Amygdala (tissue), 56 donors: ENCODE measurements at places on chromosomes 6 and 20.

DNA sequence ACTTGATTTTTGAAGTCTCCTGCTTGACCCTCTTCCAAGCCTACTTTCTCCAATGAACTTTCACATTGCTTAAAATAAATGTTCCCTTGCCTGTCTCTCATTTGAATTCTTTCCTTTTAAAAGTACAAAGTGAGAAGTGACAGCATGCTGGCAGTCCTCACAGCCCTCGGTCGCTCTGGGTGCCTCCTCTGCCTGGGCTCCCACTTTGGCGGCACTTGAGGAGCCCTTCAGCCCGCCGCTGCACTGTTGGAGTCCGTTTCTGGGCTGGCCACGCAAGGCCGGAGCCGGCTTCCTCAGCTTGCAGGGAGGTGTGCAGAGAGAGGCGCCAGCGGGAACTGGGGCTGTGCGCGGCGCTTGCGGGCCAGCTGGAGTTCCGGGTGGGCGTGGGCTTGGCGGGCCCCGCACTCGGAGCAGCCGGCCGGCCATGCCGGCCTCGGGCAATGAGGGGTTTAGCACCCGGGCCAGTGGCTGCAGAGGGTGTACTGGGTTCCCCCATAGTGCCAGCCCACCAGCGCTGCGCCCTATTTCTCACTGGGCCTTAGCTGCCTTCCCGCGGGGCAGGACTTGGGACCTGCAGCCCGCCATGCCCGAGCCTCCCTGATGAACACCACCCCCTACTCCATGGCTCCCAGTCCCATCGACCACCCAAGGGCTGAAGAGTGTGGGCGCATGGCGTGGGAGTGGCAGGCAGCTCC lies 31.9 kb downstream of the SERPINB6 start:
- no peak for DNase-seq

GRCh38 chr20:7926767-7927166 lies 13.5 kb downstream of the HAO1 start:
- no peak for DNase-seq

- no peak for DNase-seq
Measured at GRCh38 chr6:116933485-116933884, 56.4 kb downstream of the RFX6 start.

DNA sequence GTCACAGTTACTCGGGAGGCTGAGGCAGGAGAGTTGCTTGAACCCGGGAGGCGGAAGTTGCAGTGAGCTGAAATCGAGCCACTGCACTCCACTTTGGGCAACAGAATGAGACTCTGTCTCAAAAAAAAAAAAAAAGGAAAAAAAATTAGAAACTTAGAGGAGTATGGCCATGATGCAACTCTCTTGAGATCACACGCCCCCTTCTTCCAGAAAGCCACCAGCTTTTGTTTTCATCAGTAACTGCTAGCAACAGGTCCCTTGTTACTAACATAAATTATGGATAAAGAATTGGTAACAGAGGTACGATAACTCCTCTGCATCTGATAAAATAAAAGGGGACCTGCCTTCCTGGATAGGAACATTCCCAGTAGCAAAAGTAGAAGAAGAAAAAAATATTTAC lies 308.2 kb downstream of the CD83 start:
- no peak for DNase-seq

DNA sequence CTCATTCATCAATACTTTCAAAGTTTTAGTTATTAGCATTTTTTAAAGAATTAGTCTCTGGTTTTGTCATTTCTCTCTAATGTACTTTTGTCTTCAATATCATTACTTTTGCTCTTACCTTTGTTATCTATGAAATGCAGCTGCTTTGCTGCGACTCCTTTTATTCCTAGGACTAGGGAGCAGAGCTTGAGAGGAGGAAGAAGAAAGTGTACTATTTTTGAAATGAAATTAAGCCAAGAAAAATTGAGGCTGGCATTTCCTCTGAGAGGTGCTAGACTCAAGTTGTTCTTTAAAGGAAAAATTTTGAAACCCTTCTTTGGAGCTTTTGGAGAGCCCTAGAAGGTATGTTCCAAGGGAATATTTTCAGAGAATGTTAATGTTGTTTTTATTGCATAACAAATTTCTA lies 48.3 kb upstream of the MRAP2 start:
- DNase-seq = no peak

DNA sequence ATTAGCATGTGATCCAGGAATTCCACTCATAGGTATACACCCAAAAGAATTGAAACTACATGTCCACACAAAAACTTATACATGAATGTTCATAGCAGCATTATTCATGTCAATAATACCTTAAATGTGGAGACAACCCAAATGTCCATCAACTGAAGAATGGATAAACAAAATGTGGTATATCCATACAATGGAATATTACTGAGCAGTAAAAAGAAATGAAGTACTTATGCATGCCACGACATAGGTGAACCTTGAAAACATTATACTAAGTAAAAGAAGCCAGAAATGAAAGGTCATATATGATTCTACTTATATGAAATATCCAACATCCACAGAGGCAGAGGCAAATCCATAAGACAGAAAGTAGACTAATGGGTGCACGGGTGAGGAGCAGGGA lies 159.9 kb downstream of the UNC5CL start:
- no peak for DNase-seq

DNA sequence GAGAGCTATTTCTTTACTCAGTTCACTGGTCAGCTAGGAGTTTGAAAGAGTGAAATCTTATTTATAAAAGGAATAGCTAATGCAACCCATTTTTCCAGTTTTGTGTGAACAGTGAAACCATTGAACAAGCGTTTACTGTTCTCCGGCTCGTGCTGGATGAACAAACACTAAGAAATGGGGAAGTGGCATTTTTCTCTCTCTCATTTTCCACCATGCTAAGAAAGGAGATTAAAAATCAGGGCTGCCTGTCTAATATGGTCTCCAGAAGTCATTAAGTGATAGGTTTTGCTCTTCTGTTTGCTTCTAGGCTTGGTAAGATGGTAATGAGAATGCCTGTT lies 774 bp upstream of the SFT2D1 start:
- DNase-seq = no peak

- DNase-seq = no peak
Measured at GRCh38 chr6:34908194-34908593, 19.1 kb downstream of the ANKS1A start.
